ENCODE measurements at places on chromosomes 11 and 22.
A peak's percentile ranks its signal among the peaks of the same experiment; 100 is the strongest.

DNA sequence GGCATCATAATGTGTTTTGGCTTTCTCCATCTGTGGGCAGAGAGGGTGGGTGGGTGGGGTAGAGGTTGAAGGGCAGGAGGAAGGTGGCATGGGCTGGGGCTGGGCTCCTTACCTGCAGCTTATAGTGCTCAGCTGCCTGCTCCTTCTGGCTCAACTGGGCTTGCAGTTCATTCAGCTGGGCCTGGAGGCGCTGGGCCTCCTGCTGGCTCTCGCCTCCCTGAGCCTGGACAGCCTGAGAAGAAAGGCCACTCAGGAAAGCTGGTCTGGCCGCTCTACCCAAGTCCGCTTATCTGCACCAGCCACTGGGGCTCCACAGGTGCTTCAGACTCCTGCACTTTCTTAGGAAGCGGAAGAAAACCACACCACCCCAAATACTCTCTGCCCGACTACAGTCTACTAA, 10.4 kb downstream of the IL18BP start:
- no peak for DNase-seq

DNA sequence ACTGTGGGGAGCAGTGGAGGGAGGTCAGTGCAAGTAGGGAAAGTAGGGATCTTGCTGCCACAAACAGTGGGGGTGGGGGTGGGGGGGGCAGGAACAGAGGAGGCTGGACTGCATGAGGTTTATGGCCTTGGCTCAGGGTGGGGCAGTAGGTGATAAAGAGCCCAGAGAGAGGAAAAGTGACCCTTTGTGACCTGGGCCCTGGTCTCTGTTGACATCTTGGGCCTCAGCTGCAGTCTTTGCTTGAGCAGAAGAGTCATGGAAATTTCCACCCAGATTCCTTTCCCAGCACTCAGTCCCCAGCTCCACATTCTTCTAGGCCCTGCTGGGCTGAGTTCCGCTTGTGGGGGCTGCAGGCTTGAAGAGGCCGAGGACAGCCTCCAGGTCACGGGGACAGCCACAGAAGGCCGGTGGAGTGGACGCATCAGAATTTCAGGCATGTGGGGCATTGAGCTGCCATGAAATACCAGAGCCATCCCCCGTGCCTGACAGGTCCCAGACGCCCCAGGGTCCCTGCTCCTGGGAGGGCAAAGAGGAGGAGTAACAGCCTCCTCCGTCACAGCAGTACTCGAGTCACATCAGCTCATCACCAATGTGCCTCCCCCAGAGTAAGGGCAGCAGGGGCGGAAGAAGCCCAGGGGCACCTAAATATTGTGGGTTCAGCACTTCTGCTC, 9.7 kb upstream of the MALAT1 start:
- no peak for DNase-seq

GRCh38 chr11:77374611-77375031, 73.1 kb upstream of the GDPD4 start:
- no peak for DNase-seq

DNA sequence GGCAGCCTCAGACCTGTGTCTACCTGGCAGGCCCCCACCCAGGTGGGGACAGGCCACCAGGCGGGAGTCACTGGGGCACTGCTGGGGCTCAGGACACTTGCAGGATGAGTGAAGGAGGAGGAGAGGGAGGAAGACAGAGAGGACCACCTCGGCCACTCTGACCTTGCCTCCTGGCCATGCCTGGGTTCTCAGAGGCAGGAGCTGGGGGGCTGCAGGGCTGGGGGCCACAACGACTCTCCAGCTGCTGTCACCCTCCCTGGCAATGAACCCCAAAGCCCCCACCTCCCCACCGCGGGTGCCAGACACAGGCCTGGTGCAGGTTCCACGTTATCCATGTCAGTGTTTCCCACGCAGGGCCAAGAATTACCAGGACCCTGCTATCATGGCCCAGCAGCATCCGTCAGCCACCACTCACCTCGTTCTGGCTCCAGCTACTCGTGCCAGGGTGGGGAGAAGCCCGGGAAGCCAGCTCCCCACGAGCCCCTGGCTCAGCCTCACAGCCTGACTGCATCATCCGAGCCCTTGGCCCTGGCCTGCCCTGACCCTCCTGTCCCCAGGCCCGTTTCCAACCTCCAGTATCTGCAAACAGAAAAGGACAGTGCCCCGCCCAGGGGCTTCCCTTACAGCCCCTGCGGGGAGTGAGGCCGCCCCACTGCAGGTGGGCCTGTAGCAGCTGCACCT, 62.4 kb downstream of the BRD1 start:
- peak; percentile 10 for DNase-seq

DNA sequence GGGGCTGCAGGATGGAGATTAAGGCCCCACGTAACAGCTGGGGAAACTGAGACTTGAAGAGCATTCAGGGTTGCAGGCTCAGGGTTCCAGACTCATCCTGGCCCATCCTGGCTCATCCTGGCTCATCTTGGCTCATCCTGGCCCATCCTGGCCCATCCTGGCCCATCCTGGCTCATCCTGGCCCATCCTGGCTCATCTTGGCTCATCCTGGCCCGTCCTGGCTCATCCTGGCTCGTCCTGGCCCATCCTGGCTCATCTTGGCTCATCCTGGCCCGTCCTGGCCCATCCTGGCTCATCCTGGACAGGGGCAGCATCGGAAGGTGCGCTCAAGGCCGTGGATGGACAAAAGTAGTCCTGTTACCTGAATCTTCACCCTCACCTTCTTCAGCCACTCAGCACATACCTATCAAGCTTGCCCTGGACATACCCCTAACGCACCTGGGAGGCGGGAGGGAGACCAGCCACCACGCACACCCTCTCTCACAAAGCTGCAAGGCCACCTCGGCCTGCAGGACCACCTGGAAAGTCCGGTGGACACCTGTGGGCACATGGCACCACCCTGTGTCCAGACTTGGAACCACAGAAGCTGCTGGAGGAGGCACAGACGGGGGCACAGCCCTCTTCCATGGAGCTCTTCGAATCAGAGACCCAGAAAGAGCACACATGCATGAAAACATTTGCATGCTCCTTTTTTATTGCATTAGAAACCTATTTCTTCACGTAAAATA, 20.3 kb upstream of the NLRP6 start:
- DNase-seq, result no peak

DNA sequence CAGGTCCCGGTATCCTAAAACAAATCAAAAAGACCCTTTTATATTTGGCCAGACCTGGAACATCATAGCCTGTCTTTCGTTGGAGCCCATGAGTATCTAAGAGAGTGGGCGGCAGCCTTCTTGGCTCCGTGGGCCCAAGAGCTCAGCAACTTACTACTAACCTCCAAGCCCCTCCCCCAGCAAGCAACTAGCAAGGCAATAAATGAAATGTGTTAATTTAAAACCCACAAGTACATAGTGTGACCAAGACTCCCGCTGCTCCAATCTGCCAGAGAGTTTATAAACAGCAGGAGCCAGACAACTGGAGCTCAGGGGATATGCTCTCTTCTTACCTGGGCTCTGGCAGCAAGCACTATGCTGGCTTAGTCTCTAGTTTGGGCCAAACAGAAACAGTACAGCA, 40.8 kb upstream of the CYP2D6 start:
- DNase-seq, result no peak

- DNase-seq, result no peak
Measured at GRCh38 chr22:27609451-27609888, 192.1 kb downstream of the MN1 start.

DNA sequence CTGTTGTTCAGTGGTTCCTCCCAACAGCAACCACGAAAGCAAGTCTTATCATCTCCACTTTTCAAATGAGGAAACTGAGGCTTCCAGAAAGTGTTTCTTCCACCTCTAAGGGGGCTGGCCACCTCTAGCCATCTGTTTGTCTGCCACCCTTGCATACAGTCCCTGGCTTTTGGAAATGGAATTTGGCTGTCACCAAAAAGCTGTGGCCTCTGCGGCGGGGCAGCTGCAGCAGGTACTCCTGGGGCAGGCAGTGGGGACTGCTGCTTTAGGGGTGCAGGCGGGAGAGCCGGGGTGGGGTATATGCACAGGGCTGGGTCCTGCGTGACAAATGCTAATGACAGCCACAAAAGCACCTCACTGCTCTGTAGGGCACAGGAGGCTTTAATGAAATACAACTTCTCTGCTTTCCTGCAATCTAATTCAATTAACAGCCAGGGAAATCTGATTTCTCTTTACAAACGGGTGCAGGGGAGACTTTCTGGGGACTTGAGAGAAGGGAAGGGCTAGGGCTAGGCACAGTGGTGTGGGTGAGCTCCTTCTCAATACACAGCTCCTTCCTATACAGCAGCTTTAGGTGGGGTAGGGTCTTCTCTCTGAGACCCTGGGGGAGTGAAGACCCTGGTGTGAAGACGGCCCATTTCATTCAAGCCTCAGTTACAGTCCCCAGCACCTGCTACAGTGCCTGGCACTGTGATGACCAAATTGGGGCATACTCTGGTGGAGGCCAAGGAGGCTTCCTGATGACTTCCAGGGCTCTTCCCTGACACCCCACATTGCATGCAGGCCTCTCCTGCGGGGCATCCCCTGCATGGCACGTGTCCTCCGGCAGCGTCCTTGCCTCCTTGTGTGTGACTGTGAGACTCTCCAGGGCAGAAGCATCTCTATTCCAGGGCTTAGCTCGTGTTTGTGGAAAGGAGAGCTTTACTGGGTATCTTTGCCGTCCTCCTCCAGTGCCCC, 161.6 kb downstream of the CEP164 start:
- no peak for DNase-seq

DNA sequence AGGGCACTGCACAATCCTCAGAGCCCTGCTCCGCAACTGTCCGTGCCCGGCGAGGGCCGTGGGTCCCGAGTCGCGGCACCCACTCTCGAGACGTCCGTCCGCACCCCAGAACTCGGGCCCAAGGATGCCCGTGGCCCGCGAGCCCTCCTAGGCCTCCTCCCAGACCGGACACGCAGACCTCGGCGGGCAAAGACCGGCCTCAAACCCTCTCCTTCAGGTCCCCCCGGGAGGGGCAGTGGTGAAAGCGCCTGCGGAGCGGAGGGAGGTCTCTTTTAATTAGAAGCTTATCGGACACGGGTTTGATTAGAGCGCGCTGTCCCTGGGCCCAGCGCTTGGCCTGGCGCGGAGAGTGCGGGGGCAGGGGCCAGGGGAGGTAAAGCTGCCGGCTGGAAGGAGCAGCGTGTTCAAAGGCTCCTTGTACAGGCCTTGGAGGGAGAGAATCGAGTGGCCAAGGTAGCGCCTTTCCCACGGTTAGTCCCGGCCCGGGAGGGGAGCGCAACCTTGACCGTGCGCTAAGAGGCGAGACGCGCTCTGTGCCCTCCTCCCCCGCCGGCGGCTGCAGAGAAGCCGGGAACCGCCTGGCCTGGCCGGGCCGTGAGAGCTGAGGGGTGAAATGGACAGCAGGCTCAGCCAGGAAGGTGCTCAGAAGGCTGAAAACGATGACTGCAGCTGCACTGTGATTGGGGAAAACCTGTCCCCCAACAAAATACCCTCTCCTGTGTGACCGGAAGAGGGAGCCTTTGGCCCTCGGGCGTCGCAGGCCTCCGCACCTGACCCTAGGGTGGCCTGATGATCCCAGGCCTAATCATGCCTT, 4.6 kb downstream of the WT1 start:
- no peak for DNase-seq

DNA sequence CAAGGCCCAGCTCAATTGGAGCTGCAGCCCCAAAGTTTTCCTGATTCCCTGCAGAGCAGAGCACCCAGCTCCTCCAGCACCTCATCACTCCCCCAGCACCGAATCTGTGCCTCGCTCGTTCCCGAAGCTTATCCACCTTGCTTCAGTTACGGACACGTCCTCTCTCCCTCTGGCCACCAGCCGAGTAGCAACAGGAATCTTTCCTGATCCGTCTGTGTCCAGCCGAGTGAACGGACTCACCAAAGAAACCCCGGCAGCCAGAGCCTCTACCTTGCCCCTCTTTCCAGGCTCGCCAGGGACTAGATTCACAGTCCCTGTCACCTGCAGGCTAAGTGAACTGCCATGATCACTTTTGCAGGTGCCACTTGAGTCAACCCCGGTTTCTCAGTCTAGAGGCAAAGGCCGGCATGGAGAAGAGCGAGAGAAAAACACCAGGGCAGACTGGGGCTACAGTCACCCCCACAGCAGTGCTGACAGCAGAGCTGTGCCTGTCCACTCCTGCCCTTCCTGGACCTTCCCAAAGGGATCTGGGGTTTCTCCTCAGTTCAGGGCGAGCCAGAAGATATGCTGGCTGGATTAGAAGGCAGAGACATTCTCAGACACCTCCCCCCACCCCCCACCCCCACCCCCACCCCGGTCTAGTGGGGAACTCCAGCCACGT, 32.3 kb downstream of the BID start:
- no peak for DNase-seq

- no peak for DNase-seq
Measured at GRCh38 chr11:130066338-130066737, 3.4 kb upstream of the APLP2 start.

DNA sequence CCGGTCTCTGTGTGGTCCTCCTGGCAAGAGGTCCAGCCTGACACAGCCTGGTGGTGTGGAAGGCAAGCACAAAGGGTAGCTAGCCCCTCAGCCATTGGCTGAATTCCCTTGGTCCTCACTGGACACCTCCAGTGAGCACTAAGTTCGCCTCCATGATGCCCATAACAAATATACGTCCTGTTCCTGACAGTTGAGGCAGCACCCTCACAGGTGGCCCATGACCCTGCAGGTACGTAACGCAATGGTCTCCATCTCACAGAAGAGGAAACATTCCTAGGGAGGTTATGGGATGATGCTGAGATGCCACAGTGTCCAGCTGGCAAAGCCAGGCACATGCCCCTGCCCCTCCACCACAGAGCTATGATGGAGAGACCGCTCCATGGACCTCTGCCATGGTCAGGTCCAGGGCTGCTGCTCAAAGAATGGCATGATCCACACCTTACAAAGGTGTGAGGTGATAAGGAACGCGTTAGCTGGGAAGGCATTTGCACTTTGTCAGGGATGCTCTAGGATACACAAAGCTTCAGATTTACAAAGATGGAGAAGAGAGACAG, 1.4 kb upstream of the GNAZ start:
- no peak for DNase-seq

GRCh38 chr11:17786824-17787525, 52.4 kb downstream of the KCNC1 start:
- DNase-seq, result no peak

- DNase-seq, result no peak
Measured at GRCh38 chr22:28867191-28867590, 16.2 kb upstream of the ZNRF3 start.

DNA sequence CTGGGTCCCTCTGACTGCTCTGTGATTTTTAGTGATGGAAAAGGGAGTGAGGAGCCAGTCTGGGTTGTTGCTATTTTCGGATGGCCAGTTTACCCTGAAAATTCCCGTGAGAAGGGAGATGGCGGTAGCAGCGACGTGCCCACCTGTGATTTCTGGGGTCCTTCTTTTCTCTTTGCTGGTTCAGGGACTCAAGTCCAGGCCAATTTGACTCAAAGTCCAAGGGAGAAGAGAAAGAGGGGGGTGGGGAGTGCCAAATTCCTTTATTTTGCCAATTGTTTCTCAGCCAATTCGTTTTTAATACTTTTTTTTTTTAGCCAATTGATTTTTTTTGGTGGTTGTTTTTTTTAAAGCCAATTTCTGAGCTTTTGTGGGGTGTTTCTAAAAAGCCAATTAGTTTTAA, 6.9 kb downstream of the IGF2 start:
- DNase-seq, result no peak

All from GM12892 (cell line).